ENCODE measurements at places on chromosomes 2 and 18.
A peak's percentile ranks its signal among the peaks of the same experiment; 100 is the strongest.

DNA sequence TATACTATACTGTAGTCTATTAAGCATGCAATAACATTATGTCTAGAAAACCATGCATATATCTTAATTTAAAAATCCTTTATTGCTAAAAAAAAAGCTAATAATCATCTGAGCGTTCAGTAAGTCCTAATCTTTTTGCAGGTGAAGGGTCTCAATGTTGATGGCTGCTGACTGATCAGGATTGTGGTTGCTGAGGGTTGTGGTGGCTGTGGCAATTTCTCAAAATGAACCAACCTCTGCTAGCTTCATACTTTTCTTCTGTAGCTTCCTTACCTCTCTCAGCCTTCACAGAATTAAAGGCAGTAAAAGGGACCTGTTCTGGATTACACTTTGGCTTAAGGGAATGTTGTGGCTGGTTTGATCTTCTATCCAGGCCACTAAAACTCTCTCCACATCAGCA lies 235.8 kb downstream of the NBAS start:
- DNase-seq = no peak

- peak; percentile 64 for DNase-seq
Measured at GRCh38 chr2:37585982-37586621, 85.3 kb downstream of the CDC42EP3 start.

GRCh38 chr2:4628998-4629501 lies 925.7 kb downstream of the DCDC2C start:
- no peak for DNase-seq

GRCh38 chr2:54672590-54673456 lies 50.6 kb upstream of the EML6 start:
- no peak for DNase-seq

DNA sequence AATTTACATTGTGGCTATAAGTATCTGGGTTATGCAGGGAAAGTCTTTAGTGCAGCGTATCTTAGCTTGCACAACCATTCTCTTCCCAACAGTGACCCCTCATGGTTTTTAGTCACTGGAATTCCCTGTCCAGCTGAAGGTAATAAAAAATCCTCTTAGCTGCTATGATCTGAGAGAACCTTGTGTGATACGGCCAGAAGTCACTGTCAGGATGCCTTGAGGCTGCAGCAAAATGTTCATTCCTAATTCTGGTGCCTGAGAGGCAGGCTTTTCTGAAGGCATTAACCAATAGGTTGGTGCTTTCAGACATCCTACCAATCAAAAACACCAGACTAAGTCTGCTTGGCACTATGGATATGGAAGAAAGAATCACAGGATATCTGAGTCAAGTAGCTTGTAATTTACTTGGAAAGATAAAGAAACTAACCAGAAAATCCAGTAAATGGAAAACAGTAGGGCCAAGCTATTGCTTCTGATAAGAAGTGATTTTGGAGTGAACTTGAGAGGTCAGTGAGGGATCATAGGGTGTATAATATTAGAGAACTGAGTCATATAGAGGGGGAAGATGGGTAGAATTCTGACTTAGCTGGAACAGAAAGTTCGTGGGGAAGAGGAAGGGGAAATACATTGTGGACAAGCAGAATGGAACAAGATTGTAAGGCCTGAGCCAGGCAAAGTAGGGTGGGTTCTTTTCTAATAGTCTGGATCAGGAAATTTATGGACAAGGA lies 89.0 kb upstream of the SLC14A2 start:
- DNase-seq = no peak

- DNase-seq = no peak
Measured at GRCh38 chr18:9810299-9810698, 75.5 kb upstream of the TXNDC2 start.

GRCh38 chr18:12236934-12237832 lies 17.0 kb upstream of the CIDEA start:
- peak; percentile 8 for DNase-seq

DNA sequence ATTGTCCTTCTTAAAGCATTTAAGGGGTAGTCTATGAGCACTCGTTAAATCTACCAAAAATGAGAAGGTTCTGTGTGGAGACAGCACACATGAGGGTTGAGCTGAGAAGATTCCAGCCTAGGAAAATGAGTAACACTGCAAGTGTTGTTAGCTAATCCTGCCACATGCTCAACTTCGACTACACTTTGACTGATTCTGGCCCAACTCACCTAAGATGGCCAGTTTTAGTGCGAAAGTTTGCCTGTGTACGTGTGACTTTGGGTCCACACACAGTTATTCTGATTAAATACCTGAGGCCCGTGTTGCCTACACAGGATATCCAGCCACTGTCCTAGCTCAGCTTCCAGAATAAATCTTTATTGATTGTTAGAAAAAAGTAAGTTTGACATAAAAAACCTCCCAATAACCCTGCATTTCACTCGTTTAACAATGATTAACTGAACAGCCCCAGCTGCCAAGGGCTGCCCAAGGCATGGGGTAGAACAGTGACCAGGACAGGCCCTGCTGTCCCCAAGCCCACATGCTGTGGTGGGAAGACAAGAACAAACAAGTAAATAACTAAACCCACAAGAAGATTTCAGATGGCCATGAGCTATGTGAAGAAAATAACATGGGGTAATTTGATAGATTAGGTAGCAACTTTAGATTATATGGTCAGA lies 14.7 kb upstream of the CERS6 start:
- DNase-seq = no peak

- DNase-seq = peak; percentile 31
Measured at GRCh38 chr2:177393203-177393755, 706 bp downstream of the AGPS start.

- DNase-seq = no peak
Measured at GRCh38 chr2:232588680-232589585, 38.4 kb downstream of the EIF4E2 start.

DNA sequence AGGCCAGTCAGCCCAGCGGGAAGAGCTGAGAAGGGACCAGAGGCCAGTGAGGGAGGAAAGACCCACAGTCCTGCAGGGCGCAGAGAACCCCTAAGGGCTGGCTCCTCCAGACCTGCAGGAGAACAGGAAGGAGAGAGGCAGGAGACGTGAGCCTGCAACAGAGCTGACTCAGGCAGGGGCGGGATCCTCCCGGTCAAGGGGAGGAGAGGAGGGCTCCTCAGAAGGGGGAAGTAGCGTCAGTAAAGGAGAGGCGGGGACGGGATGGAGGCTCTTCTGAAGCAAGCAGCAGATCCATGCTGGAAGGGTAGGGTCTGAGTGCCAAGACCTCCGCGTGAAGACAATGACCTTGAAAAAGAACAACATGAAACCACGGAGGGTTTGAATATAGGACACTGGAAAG lies 50.8 kb downstream of the TRABD2A start:
- no peak for DNase-seq

DNA sequence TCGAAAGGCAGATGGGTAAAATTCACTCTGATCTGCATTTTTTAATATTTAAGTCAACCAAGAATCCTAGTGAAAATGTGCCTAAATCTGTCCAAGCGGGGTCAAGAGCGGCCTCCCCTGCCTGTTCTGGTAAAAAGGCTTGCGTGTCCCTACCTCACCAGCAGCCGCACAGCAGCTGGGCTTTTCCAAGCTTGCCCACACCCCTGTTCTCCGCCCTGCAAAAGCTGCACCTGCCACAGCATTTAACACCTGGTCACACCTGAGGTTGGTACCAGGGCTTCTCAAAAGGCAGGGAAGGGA lies 25.8 kb upstream of the TMEM182 start:
- no peak for DNase-seq

GRCh38 chr2:172974762-172975161 lies 100.9 kb upstream of the MAP3K20 start:
- no peak for DNase-seq

GRCh38 chr18:10057894-10058791 lies 144.3 kb downstream of the VAPA start:
- DNase-seq = no peak

GRCh38 chr18:61149786-61150185 lies 183.4 kb upstream of the CDH20 start:
- DNase-seq = no peak

GRCh38 chr2:39723946-39724827 lies 54.9 kb downstream of the THUMPD2 start:
- no peak for DNase-seq

- no peak for DNase-seq
Measured at GRCh38 chr2:3635171-3635974, 22.6 kb upstream of the ALLC start.

DNA sequence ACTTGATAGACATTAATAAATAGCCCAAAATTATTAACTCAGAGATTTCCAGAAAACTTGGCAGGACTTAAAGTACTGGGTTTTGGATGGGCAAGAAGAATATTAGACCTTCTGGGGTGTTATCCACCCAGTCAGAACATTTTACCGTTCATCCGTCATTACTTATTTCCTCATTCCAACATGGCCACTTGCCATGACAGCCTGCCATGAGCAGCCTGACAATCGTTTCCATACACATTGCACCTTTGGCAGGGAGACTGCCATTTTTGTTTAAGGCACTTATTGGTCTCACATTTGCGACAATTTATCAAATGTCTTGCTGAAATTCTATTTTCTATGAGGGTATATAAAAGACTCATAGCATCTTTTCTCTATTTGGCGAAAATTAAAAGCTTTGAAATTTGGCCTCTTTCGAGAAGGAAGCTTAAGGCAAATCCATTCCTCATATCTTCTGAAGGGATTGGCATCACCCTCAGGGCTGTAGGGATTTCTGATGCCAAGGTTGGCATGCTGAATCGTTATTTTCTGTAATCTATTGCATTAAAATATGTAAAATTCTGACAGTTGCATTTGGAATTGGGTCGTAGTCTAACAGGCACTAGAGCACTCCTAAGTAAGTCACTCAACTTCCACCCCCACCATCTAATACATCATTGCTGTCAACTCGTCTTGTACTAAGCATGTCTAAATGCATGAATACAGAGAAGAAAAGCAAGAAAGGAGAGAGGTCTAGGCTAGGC lies 406.3 kb upstream of the PIK3C3 start:
- no peak for DNase-seq

GRCh38 chr18:35289727-35290093 lies 319 bp downstream of the ZSCAN30 start:
- peak; percentile 15 for DNase-seq

All from stimulated activated naive CD4-positive, alpha-beta T cell (primary cell).